ENCODE measurements at places on chromosomes 7 and 10.

DNA sequence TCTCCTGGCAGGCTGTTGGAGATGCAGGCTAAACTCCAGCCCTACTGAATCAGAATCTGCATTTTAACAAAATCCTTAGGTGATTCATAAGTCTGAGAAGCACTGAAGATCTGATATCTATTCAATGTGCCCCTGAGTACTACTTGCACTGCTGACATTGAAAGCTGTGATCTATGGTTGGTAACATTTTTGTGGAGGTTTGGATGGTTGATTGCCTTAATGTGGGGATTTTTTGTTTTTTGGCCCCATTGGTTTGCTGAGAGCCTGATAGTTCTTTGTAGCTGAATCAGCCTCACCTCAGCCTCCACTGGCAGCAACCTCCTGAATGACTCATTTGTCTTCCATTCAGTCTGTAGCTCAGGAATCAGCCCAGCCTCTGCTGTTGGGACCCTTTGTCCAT, 14.7 kb upstream of the LRRN3 start:
- no peak for DNase-seq

- DNase-seq, result no peak
Measured at GRCh38 chr7:43870316-43870715, 999 bp upstream of the MRPS24 start.

- no peak for DNase-seq
Measured at GRCh38 chr10:92350411-92350810, 59.4 kb downstream of the MARCHF5 start.

GRCh38 chr10:22705527-22705926, 8.9 kb downstream of the PIP4K2A start:
- DNase-seq, result no peak

DNA sequence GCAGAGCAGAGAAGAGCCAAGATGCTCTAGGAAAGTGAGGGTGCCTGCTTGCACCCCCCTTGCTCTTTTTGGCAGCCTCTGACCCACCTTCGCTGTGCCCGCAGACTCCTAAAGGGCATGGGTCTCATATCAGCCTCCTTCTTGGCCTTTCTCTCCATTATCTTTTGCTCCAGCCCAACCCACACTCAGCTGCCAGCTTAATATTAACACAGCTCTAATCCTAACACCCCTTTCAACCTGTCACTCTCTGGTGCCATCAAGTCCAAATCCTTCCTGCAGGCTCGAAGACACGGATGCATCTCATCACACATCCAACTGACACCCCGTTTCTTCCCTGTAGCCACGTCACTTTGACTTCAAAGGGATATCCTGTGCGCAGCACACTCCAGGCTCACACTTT, 171.6 kb upstream of the AUTS2 start:
- DNase-seq, result no peak

DNA sequence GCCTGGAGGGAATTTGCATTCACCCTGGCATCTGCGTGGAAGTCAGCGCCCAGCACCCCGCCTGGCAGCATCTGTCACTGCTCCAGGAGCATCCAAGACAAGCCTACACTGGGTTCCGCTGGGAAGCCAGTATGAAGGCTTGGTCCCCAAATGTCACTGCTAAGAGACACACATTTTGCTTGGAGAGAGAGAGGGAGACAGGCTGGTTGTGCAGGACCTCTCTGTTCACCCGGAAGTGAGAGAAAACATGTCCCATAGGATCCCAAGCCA, 119.5 kb downstream of the SEC23IP start:
- DNase-seq, result no peak

DNA sequence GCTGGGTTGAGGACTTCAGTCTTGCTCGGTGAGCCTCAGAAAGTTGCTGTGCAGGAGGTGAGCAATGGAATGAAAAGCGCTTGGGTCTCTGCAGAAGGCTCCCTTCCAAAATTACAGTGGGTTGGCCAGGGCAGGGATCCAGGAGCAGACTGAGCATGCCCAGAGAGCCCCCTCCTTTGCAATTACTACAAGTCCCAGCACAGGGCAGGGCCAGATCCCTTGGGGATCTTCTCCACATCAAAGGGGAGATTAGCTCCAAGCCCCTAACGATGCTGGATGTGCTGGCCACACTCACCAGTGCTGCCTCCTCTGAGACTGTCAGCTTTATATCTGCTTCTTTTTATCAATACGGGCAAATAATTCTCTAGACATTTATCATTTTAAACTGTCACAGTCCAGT, 337.5 kb downstream of the RPS24 start:
- DNase-seq, result no peak

- DNase-seq, result peak; percentile 39
Measured at GRCh38 chr7:149285603-149286002, 23.6 kb downstream of the ZNF783 start.

Data from WTC11 (cell line).